Glutamatergic neuron (in vitro differentiated cells): ENCODE measurements at places on chromosomes 2 and 18. TPM values are rescaled to one million over a fixed set of nuclear protein-coding genes. Genes with fewer than 3 reads are reported as not detected.
A peak's percentile ranks its signal among the peaks of the same experiment; 100 is the strongest.

DNA sequence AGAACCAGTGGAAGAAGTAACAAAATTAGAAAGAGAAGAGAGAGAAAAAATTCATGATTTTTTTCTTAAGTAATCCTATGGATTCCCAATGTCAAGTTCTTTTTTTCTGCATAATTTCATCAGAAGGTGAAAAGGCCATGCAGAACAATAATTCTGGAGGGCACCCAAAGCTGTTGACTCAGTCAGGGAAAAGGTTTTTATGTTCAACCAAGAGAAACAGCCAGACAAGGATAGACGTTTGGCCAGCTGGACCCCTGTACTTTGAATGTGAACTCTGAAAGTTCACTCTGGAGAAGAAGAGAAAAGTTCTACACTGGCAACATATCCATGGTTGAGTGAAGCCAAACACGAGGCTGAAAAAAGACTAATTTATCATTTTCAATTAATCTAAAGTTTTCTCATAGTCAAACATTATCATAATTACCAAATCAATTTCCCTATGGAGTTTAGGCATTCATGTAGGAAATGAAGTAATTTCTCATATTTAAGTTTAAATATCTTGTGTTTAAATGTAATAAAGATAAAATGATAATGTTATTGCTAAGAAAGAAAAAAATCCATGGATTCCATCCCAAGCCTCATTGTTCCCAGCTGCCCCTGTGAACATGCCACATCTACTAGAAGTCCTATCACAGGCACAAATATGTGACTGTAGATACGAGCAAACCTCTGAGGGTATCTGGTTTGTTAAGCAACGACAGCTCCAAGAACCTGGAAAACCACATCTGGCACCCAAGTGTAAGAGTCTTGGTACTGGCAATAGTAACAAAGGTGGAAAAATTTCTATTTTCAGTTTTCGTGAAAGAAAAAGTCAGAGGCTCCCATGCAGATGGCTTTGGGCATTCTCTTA lies 742.7 kb upstream of the ACVR2A start:
- DNase-seq: no peak

GRCh38 chr2:63261137-63261621 lies 210.5 kb downstream of the OTX1 start:
- DNase-seq: no peak

- no peak for DNase-seq
Measured at GRCh38 chr18:23223641-23224040, 88.4 kb downstream of the CABLES1 start.

- DNase-seq: no peak
Measured at GRCh38 chr18:79942786-79943607, 8.5 kb downstream of the SLC66A2 start.

- no peak for DNase-seq
Measured at GRCh38 chr2:175811971-175812370, 190.1 kb downstream of the LNPK start.

DNA sequence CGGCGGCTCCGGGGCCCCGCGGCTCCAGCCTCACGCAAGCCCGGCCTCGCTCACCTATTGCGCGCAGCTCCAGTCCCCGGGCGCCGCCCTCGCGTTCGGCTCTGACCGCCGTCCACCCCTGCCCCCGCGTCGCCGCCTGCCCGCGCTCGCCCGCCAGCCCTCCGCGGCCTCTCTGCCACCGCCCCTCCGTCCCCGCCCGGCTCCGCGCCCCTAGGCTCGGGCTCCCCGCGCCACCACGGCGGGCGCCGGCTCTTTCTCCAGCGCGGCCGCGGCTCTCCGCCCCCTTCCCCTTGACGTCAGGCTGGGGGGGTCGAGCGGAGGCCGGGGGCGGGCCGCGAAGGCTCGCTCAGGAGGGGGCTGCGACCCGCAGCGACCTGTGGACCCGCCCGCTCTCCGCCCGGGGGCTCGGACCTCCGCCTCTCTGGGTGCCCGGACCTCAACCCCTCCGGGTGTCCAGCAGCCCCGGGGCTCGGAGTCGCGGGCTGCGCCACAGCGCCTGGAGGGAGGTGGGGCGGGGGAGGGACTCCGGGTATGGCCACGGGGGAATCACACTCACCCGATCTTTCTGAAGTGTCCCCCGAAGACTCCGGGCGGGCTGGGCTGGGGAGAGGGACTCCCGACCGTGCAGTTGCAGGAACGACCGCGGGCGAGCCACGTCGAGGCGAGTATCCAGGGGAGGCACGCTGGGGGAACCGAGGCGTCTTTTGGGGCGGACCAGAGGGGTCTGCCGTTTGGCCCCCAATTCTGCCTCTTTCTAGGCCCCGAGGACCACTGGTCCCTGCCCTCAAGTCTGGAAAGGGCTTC lies at the start of gene SEMA4C:
Gene SEMA4C (minus strand): TSS at position 259 of the 804 bp plus-strand sequence. CDS start 2,194 bp downstream, outside the sequence.
- DNase-seq: peak; percentile 75

DNA sequence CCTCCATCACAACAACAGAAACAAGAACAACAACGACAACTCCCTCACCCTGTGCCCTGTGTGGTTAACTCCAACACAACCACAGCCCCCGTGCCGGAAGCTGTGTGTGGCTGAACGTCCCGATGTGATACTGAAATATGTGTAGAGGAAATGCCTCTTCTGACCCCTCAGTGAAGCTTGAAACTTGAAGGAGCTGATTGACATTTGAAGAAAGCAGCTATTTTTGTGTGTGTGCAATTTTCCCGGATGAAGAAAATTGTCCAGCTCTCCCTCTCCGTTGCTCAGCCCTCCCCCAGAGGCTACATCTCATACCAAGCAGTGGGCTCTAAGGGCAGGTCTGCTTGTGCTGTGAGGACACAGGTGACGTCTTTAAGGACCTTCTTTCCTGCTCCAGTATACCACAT lies 173.8 kb downstream of the ICOS start:
- no peak for DNase-seq

DNA sequence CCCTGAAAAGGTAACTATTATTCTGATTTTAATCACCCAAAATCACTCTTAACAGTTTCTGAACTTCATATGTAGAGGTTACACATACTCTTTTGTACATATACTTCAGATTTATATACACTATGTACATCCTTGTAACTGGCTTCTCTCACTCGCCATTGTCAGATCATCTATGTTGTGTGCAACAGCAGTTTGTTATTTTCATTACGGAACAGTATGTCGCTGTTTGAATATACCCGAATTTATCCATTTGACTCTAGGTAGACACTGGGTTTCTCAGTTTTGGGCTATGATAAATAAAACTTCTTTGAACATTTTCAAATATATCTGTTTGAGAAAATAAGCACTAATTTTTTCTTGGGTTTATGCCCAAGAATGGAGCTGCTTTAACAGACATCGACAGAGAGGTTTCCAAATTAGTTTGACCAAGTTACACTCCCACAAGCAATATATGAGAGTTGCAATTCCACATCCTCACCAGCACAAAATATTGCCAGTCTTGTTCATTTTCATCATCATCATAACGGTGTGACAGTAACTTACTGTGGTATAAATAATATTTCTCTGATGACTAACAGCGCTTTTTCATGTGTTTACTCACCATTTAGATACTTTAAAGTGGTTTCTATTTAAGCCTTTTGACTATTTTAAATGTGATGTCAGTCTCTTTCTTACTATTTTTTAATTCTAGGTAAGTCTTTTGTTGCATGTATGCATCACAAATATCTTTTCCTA lies 80.9 kb downstream of the SMC6 start:
- no peak for DNase-seq

- no peak for DNase-seq
Measured at GRCh38 chr2:41948397-41948763, 99.4 kb upstream of the PKDCC start.

GRCh38 chr2:219001577-219002394 lies 8.6 kb upstream of the CRYBA2 start:
- peak; percentile 49 for DNase-seq

The SATB2 gene
- 20.8 TPM for total RNA-seq

GRCh38 chr2:175457895-175458448 lies 276.5 kb upstream of the ATP5MC3 start:
- DNase-seq: no peak

DNA sequence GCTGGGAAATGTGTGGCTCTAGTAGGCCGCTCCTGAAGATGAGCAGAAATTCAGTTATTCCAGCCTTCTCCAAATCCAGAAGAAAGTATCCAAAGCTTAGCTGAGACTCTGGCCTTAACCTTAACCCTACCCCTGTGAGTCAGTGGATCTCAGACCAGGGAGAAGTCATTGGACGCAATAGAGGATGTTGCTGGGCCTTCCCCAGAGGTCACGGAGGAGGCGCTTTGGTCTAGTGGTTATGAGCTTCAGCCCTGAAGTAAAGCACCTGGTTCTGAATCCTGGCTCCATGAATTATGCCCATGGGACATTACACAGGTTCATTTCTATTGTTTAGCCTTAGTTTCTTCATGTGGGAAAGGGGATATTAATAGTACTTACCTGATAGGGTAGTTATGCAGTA lies 24.0 kb downstream of the PKDCC start:
- no peak for DNase-seq

DNA sequence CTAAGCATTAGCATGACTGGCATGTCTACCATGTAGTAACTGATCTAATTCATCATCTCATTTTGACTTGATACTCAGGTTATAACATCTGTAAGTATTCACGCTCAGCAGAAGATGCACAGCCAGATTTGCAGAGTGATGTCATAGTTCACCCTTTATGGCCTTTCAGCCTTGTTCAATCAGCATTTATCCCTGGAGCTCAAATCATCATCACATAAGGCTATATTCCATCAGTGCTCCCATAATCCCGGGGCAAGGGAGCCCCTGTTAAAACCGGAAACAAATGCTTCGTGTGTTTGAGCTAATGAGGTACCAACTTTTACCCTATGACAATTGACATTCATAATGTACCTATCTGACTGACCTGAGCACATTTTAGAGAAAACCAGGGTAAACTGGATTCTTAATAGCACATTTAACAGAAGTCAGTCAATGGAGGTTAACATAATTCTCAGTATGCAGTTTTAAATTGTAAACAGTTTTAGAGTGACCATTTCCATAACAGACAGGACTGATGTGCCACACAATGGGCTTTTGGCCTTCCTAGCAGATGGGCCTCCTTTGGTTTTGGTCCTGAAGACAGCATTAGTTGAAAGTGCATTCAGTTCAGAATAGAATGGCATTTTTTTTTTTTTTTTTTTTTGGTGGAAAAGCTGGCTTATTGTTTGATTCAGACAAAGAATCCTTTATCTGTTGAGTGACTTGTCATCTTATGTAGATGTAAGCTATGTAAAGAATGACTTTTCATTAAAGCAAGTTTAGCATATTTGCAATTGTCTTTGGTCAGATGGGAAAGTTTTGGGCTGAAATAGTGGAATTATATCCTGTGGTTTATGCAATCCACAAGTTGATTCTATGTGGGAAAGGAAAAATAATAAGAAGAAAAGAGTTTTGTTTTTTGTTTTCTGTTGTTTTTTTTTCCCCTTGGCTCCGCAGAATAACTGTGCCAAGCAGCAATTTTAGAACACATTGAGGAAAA lies 866.0 kb upstream of the ACVR2A start:
- DNase-seq: no peak

The ALLC gene
- not detected for total RNA-seq

DNA sequence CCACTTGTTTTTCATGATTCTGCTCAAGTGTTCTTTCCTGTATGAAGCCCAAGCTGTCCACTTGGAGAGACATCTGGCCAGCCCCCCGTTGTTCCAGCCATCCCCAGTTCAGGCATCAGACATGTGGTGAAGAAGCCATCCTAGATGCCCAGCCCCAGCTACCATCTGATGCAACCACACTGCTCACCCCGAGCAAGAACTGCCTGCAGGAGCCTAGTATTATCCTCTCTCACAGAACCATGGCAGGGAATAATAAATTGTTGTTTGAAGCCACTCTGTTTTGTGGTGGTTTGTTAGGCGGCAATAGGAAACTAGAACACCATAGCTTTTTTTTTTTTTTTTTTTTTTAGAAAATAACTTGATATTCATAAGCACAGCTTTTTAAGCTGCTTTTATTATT lies 19.5 kb upstream of the DARS1 start:
- no peak for DNase-seq

The CD8B gene
- not detected for total RNA-seq

DNA sequence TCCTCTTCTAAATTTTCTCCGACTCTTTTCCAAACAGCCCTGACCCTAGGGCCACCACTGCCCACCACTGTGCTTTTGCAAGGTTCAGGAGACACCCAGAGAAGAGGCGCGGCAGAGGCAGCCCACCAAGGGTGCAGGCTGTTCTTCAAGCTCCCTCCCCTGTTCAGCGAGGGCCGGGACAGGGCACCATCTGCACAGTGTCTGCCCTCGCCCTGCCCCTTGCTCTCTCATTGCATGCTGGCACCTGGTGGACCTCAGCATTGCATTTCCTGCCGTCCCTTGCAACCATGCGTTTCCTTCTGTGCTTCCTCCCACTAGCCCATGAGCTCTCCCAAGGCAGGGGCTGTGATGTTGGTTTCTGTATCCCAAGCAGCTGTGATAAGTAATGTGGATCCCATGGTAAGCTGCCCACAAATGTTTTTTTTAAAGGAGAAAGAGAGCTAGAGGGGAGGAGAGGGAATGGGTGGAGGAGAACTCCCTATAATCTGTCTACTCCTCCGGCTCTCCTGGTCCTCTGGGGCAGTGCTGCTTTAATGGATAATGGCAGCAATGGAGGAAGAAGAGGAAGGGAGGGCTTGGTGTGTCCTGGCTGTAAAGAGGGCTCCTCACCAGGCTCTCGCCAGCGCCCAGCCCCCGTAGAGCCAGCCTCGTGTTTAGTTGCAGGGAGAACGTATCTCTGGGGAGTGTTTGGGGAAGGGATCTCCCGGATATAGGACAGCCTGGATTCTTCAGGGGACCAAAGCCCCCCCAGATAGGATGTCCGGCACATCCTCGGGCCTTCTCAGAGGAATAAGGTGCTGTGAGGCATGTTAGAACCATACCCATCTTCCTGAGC lies 15.6 kb upstream of the YWHAQ start:
- no peak for DNase-seq

The ABCG8 gene
- not detected for total RNA-seq

- no peak for DNase-seq
Measured at GRCh38 chr2:88673363-88673762, 18.1 kb upstream of the RPIA start.

GRCh38 chr18:57749604-57749970 lies 53.5 kb downstream of the ATP8B1 start:
- no peak for DNase-seq

- DNase-seq: no peak
Measured at GRCh38 chr18:23306822-23307221, 146.3 kb upstream of the RIOK3 start.

The UCN gene
- 1.9 TPM for total RNA-seq

The RNF152 gene
- 16.9 TPM for total RNA-seq

DNA sequence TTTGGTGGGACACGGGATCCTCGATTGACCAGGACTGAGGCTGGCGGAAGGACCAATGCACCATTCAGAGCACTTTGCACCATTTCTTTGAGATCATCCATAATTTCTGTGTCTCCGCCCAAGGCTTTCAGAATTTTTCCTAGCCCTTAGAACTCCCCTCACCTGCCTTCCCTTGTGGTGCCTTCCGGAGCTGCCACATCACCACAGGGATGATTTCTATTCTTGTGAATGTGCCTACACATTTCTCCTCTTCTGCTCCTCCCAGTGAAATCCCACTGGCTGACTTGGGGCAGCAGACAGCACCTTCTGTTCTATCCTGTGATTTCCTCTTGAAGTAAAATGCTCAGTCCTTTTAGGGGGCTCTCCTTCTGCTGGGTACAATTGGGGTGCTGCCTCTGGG lies 11.2 kb downstream of the ACOXL start:
- no peak for DNase-seq

The POTEI gene
- 1.4 TPM for total RNA-seq

GRCh38 chr18:39188278-39188677 lies 1622.7 kb upstream of the CELF4 start:
- no peak for DNase-seq

The GRB14 gene
- total RNA-seq: 0.83 TPM
